NK-92 treated with Interleukin-12 subunit alpha and Interleukin-12 subunit beta, amount 100 ng/mL, for 24 hours (cell line): ENCODE measurements at places on chromosomes 2 and 18.
A peak's percentile ranks its signal among the peaks of the same experiment; 100 is the strongest.

GRCh38 chr2:101732773-101733256, 35.3 kb downstream of the MAP4K4 start:
- DNase-seq: no peak

GRCh38 chr18:64183665-64184064, 34.8 kb upstream of the LINC00305 start:
- DNase-seq: no peak

- DNase-seq: no peak
Observed at GRCh38 chr2:140711867-140712266, 1418.9 kb downstream of the LRP1B start.

DNA sequence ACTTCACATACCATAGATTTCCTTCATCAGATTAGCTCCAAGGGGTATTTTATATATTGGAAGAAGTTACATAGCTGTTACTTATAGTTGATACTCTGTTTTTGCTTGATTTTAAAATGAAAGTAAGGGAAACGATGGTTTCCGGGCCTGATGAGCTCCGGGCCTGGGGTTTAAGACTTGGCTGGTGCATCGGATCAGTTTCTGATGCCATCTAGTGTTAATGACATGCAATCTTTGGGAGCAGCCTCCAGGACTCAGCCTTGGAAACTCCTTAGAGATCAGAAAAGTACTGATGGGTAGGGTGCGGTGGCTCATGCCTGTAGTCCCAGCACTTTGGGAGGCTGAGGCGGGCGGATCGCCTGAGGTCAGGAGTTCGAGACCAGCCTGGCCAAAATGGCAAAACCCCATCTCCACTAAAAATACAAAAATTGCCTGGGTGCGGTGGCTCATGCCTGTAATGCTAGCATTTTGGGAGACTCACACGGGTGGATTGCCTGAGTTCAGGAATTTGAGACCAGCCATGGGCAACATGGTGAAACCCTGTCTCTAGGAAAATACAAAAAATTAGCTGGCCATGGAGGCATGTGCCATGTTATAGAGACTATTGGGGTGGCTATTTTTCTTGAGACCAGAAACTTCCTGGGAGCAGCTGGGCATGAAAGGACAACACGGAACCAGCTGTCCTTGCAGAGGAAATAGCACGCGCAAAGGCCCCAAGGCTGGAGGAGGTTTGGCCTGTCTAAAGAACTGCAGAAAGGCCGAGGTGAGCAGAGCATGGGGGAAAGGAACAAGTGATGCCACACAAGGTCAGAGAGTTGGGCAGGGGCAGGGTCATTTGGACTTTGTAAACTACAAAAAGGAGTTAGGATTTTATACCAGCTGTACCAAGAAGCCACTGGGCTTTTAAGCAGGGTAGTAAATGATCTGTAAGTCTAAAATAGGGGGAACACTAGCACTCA, 46.9 kb upstream of the CNOT11 start:
- DNase-seq: no peak

DNA sequence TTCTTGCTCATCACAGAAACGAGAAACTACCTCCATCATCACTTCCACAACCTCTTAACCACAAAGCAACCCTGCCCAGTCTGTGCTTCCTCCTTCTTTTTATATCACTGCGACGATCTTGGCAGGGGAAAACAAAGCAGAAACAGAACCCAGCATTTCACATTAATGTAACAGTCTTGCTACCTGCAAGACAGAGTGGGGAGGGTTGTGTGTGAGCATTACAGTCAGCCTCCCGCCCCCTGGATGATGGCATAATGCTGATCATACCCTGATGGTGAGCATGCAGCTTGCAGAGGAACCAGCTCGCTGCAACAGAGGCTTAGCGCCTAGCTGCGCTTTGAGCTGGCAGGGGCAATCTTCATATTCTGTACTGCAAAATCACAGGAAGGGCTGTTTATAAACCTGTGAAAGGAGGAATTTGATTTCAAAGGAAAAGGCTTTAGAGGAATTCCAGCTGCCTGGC, 376.1 kb downstream of the IRS1 start:
- DNase-seq: no peak

DNA sequence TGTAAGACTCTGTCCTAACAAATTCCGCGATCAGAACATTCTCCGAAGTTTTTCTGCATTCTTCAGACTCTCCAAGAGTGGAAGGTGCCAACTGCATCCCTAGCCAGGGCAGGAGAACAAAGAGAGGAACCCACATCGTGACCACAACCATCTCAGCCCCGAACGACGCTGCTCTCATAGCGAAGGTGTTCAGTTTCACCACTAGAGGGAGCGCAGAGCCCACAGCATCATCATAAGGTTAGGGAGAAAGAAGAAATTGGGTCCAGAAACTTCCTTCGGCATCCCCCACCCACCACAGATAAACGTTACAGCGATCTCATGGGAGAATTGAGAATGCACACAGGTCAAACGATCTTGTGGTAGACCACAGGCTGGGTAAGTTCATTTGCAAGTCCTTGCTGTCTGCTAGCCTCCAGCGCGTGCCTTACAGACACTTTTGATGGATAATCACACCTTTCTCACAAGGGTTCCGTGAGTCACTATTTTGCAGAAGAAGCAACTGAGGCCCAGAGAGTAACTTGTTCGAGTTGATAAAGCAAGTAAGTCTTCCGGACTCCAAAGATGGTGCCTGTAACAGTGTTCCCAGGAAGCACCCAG, 53.7 kb upstream of the ARL4C start:
- peak; percentile 46 for DNase-seq
